Lower leg skin (tissue), 4 donors: ENCODE measurements at places on chromosomes 4 and X.

DNA sequence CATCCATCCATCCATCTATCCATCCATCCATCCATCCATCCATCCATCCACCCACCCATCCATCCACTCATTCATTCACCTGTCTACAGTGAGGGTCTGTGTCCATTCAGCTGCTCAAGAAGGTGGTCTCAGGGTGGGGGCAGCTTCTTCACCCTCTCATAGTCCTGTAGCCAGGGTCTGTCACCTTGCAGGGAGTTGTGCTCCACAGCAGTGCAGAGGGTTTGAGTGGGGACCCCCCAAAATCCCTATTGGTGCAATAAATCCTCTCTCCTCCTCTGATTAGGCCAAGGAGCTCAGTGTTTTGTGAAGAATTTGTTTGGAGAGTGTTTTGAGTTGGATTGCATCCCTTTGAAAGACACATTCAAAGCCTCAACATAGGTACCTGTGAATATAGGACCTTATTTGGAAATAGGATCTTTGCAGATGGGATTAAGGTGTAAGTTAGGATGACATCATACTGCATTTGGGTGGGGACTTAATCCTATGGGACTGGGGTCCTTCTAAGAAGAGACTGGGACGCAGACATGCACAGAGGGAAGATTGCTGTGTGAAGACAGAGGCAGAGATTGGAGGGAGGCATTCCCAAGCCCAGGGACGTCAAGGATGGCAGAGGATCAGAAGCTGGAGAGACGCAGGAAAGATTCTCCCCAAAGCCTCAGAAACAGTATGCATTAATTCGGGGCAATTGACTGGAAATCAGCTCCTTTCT is 12.0 kb downstream of the P2RY8 start:
- DNase-seq = no peak

GRCh38 chr4:89681219-89681618 is 155.7 kb downstream of the SNCA start:
- DNase-seq = peak; percentile 44

DNA sequence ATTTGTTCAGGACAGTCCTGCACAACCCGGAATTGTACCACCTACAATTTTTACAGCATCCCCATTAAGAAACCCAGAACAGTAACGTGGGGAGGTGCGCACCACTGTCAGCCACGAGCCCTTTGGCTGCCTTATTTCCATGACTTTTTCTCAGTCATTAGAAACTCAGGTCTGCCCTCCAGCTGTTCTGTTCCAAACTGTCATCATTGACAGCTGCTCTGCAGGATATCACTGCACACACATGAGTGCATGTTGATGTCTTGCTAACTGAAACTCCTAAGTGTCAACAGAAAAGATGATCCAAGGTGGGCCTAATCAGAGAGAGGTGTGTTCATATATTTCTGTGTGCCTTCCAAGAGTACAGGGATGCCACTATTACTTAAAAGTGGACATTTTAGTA is 123.4 kb downstream of the PARM1 start:
- no peak for DNase-seq

- no peak for DNase-seq
Measured at GRCh38 chr4:133162941-133163340, 13.8 kb downstream of the PCDH10 start.
